ENCODE measurements at places on chromosomes 7 and 10. TPM values are rescaled to one million over a fixed set of nuclear protein-coding genes. Genes with fewer than 3 reads are reported as not detected.

GRCh38 chr10:75403144-75403938, 1.8 kb upstream of the ZNF503 start:
- DNase-seq, result peak; percentile 60

DNA sequence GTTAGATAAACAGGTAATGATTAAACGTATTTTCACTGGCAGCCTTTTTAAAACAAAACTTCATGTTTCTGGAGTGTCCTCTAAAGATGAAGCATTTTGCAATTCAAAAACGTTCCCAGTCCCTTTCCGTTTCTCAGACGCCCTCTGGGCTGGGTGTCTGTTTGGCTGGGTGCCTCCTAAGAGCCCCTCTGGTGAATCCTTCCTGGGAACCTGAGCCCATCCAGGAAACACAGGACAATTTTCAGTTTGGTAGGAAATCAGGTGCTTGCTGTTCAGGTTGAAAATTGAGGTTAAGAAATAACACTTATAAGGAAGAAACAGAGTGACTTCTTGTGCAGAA, 76.7 kb downstream of the CHN2 start:
- no peak for DNase-seq

- DNase-seq, result no peak
These were observed 725.6 kb upstream of the GALNT17 start for GRCh38 chr7:70406186-70406949.

- DNase-seq, result no peak
These were observed 24.1 kb downstream of the AGAP3 start for GRCh38 chr7:151110236-151110940.

ZPBP gene
- not detected for total RNA-seq

FFAR4 gene
- not detected for total RNA-seq

WNT16 gene
- total RNA-seq, result not detected

- DNase-seq, result no peak
These were observed 1.9 kb downstream of the VIPR2 start for GRCh38 chr7:159142730-159143129.

- no peak for DNase-seq
These were observed 63.3 kb upstream of the THSD7A start for GRCh38 chr7:11895337-11895736.

GRCh38 chr10:29843143-29843542, 208.4 kb upstream of the SVIL start:
- DNase-seq, result no peak

DNA sequence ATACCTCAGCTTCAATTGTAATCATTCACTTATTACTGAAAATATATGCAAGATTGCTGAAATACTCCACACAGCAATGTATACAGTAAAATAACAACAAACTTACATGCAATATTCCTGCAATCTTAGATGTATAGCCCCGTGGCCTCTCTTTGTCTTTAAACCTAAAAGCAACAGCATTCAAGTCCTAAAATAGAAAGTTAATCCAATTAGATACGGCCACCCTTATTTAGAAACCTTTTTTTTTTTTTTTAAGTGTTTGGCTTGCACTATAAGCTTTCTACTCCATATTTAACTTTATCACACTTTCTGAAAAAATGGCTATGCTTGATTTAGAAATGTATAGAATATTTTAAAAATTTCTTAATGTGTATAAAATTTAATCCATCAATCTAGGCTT, 67.6 kb downstream of the IDE start:
- no peak for DNase-seq

ACSL5 gene
- total RNA-seq, result 0.64 TPM

CPED1 gene
- 1.8 TPM for total RNA-seq

DNA sequence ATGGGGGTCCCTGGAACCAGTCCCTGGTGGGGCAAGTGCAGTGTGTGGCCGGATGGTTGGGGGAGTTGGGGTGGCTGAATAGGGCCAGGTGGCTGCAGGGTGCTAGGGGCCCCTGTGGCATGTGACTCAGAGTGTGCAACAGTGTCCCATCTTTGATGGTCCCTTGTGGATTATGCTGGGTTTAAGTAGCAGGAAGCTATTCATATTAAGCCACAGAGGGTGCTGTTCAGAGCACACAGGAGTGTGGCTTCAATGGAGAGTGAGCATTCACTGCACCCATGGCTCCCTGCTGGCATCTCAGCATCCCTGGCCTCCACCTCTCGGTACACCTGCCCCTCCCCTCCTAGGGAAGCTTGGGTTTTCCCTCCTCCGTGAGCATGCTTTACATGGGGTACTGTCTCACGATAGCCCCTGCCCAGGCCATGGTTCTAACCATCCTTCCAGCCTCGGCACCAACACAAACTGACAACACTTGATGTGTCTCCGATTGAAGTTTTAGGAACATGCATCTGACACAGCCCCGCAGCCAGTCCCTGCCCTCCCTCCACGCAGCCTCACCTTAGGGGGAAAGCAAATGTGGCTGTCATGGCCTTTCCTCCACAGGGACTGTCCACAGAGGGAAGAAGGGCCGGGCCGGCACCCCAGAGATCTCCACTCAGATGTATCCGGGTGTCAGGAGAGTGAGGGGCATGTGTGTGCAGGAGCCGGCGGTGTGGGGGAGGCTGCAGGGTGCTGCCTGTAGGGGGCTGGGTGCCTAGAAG, 30.4 kb upstream of the PPIF start:
- no peak for DNase-seq

- DNase-seq, result no peak
These were observed 225.5 kb upstream of the NFE2L3 start for GRCh38 chr7:25926451-25926850.

GRCh38 chr7:133477791-133478190, 224.9 kb downstream of the EXOC4 start:
- no peak for DNase-seq

DNA sequence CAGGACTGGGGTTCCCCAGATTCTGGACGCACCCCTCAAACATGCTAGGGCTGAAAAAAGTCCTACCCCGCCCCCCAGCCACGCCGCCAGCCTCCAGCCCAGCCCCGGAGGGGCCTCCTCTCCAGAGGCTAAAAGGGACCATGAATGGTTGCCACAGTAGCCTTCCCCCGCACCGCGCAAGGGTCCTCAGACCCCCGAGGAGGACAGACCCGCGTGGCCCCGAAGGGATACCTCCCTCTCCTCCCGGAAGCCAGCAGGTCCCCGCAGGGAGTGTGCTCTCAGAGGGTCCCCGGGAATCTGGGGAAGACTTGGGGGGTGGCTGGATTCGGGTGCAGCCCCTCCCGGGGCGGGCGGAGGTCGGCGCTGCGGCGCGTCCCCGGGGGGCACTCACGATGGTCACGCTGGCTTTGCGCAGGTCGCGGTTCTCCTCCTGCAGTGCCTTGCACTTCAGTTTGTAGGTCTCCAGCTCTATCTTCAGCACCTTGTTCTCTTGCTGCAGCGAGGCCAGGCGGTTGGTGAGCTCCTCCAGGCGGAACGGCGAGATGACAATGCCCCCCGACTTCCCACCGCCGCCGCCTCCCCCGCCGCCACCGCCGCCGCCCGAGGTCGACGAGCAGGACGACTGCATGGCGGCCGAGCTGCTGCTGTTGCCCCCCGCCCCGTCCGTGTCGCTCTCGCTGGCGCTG, 482 bp downstream of the CCDC6 start:
- no peak for DNase-seq

MINPP1 gene
- 39.5 TPM for total RNA-seq

MINDY4 gene
- total RNA-seq, result 4.7 TPM

DNA sequence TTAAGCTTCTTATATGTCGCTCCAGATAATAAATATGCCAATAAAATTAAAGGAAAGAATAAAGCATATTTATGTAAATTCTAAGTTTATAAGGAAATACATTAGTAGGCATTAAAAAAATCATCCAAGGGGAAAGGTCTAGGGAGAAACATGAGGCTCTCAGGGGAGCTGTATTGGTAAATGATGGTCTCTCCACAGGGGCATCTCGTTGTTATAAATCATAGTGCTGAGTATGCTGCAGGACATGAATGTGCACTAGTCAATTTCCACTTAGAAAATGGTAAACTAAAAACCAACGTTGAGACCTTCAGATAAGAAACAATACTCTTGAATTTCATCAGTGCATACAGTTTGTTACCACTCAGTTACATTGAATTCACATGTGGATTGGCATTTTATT, 194.0 kb upstream of the AHR start:
- DNase-seq, result no peak

GRCh38 chr10:19488592-19489280, 327.5 kb upstream of the PLXDC2 start:
- DNase-seq, result peak; percentile 71
